ENCODE measurements at places on chromosomes 7 and 10.

DNA sequence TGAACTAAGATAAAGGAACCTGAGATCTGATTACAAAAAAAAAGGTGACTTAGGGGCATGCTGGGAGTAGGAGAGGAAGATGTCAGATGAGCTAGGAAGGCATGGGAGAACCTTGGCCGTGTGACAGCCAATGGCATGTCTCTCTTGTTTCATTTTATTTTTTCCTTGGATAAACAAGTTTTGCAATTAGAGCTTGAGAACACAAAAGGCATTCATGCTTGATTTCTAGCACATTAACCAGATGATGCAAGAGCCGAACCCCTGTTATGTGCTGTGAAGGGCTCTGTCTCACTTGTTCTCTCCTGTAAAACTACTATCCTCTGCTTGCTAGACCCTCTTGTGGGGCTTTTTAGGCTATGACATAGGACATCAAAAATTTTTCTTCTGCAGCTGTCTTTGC, 134.3 kb upstream of the ASAH2 start:
- no peak for DNase-seq

DNA sequence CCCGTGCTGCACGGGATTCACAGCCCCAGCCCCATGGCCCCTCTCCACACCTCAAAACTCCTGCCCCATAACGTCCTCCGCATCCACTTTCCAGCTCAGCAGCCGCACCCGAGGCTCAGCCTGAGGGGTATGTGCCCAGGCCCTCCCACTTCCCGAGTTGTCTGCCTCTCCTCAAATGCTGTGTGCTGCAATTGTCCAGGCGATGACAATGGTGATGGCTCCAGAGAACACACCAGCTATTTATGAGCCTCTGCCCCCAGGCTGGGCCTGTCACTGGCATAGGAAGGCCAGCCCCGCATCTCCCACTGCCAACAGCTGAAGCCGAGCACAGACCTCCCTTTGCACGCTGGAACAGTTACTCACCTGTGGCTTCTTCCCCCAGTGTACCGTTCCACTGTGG, 2.4 kb upstream of the LDB3 start:
- no peak for DNase-seq

DNA sequence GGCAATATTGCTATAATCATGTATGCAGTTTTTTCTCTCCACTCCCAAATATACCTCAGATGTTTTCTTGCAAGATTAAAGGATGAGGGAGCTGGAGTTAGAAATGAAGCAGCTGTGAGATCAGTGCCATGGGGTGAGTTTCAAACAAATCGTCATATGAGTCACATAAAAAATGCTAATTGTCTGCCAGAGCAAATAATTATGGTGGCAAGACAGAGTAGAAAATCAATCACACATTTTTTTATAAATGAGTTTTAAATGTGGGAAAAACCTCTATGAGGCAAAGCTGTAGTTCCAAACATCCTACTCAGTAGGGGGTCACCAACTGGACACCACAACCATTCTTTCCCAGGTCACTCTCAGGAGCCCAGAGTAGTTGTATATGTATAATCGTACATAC, 55.3 kb downstream of the CH25H start:
- DNase-seq = no peak

DNA sequence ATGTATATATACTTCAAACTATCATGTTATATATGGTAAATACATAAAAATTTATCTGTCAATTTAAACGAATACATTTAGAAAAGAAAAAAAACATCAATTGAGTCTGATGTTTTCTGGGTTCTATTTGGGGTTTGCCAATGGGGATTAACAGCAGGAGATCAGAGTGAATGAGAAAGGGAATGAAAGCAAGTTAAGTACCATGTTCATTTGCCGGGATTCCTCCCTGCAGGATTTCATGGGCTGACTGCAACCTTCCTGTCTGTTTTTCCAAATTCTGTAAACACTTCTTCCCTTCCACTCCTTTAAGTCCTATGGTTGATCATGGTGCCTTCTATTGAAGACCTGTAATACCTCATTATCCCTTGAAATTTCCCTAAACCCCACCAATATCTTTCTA, 33.9 kb upstream of the SEMA3A start:
- no peak for DNase-seq

DNA sequence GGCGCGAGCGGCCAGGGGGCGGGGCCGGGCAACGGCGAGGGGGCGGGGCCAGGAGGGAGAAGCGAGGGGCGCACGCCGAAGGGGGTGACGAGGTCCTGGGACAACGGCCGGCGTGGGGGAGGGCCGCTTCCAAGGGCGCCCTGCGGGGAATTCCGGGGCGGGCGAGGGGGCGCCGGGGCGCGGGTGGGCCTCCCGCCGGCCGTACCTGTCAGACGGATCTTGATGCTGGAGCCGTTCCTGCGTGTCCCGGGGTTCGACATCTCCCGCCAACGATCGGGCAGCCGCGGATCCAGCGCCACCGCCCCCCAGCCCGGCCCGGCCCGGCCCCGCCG, 421 bp downstream of the SMURF1 start:
- DNase-seq = no peak

DNA sequence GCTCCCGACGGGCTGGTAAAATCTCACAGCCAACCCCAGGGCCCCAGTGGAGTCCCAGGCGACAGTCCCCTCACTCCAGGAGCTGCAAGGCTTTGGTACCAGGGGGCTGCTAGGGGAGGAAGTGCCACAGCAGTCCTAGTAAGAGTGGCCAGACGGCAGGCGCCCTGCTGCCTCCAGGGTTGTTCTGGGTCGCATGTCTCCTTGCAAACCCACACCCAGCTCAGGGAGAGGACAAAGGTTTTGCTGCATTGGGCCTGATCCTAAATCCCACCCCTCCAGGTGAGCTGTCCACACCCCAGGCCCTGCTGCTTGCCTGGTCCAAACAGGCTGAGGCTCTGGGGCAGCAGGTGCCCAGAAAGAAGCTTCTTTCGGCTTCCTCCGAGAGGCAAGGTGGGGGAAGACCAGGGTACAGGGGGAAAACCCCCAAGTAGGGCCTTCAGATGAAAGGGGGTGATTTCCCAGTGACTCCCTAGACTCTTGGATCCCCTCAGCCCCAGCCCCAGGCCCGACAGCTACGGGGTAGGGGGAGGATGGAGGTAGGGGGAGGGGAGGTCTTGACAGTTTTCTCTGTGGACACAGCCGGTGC, 4.2 kb upstream of the KCP start:
- no peak for DNase-seq

GRCh38 chr10:91170418-91170817, 50.0 kb upstream of the PCGF5 start:
- no peak for DNase-seq

DNA sequence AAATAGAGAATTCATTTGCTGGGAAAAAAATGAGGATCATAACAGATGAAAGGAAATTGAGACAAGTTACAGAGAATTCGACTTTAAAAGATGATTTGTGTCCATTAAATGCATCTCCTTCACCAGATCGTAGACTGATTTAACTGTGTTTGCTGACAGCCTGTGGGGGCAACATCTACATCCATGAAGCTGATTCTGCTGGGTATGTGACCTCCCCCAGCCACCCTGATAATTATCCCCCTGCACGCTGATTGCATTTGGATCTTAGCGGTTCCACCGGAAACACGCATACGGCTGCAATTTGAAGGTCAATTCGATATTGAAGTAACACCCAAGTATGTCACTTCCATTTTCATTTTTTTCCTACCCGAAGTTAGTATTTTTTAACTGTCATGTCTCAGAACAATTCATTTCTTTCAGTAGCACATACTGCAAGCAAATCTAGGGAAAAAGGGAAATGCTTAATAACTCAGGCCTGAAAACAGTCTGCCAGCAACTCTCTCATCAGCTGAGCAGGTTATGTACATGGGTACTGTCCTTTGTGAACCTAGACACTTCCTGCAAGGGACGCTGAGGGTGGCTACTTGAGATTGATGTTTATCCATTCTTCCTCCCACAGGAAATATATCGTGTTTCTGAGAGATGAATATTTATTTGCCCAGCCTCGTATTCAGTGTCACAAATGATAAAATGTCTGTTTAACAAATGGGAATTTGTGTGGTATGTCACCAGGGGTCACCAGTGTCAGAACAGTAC, 134.9 kb downstream of the ZNF22 start:
- DNase-seq = no peak

- DNase-seq = no peak
Measured at GRCh38 chr7:7228967-7229366, 46.6 kb downstream of the C1GALT1 start.

- no peak for DNase-seq
Measured at GRCh38 chr7:99042957-99043356, 101.0 kb downstream of the SMURF1 start.

DNA sequence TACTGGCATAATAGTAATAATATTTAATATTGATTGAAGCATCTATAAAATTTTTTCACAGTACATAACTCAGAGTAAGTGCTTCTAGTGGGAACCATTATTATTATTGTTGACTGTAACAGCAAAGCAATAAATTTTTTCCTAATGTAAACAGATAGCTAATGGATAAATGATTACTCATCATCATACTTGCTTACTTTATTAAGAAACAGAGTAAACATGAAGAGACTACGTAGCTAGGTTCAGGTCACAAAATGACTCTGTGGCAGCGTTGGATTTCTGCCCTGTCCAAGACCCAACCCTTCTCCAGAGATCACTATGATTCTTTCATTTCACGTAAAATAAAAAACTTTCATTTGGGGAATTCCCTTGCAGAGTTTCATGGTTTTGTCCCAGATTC, 8.3 kb upstream of the ABCB5 start:
- DNase-seq = no peak

DNA sequence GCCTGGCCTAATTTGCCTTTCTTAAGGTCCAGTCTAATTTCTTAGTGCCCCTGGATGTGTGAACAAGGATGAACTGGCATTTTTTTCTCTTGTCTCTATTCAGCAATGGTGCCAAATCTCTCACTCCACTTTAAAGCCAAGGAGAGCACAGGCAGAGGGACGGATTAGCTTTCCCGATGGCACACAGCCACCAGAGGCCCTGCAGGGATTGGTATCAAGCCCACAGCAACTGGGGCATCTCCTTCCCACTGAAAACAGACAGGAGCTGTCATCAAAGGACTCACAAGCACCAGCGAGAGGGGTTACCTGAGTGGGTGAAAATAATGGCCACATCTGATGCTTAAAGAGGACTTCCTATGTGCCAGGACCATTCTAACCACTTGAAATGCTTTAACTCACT, 83.1 kb downstream of the ITIH5 start:
- no peak for DNase-seq

- no peak for DNase-seq
Measured at GRCh38 chr7:51426163-51426562, 109.6 kb upstream of the COBL start.

DNA sequence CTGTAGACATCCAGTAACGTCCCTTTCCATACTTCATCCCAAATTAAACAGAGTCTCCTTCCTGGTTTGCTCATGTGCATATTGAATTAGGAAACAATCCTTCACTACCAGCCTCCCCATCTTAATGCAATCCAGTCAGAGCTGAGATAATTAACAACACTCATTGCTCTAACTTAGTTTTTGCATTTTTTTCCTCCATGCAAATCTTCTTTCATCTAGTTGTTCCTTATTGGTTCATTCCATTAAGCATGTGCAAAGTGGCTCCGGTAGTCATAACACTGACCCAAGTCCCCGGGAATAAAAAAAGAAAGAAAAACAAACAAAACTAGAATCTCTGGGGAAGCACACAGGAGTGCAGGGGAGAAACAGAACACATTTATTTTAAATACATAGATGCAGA, 1176.1 kb downstream of the GATA3 start:
- no peak for DNase-seq

DNA sequence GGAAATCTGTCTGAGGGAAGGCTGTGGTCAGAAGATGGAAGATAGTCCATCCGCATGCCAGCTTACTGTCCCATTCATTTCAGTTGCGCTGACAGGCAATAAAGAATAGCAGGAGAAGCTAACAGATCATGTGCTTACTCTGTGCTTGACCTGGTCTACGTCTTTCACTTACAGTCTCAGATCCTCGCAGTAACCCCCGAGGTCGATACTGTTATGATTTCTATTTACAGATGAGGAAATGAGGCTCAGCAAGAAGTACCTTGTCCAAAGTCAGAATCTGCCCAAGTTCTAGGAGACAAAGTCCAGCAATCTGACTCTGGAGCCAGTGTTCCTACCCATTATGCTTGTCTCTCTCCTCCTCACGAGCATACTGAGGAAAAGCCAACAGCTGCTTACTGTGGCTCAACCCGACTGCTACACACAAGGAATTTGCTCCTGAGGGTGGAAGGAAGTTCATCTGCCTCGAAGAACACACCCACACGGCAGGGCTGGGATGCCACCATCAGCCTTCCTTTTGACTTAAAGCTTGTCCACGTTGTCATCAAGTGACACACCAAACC, 74.2 kb downstream of the MINPP1 start:
- no peak for DNase-seq

- DNase-seq = peak; percentile 45
Measured at GRCh38 chr10:103244666-103245271, 918 bp upstream of the RPEL1 start.

GRCh38 chr7:44486001-44486400, 4.5 kb downstream of the NUDCD3 start:
- DNase-seq = no peak

GRCh38 chr10:126972635-126973414, 67.6 kb downstream of the DOCK1 start:
- DNase-seq = peak; percentile 61

DNA sequence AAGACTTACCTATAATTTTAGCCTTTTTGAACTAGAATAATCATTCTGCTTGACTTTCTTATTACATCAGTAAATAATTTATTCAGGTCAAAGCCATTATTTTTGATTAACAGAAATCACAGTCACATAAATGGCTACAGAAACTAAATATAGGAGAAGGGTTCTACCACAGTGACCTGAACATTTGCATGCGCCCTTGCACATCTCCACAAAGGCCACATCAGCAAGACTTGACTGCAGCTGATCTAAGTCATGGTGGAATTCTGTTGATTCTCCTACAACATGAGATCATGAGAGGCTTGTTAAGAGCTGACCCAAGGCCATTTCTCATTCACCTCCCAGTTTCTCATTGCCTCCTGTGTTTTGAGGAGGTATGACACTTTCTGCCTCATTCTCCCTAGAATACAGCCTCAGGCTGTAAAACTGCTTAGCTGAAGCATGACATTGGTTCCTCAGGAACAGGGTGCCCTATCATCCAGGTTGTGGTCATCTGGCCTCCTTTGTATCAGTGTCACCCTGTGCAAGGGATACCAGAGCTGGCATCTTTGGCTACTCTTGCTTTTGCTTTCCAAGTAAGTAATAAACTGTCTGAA, 6.7 kb upstream of the IMMP2L start:
- no peak for DNase-seq

GRCh38 chr10:82826132-82826531, 951.1 kb downstream of the NRG3 start:
- DNase-seq = no peak
